NCI-H2081 treated with DMSO at 0.1 percent for 48 hours (cell line): ENCODE measurements at places on chromosomes 5 and 9.

DNA sequence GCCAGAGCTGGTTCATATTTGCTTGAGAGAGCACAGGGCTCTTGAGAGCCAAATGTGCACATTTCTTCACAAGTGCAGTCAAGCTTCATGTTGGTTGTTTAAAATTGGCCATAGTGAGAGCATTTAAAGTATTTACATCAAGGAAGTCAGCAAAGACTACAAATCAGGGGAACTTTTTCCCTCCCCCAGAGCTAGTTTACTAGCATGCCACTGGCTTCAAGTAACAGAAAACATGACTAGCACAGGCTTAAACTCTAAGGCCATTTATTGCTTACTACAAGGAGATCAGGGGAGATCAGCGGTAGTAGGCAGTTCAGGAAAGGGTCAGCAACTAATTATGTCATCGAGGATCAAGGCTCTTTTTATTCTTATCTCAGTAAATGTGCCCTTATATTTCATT lies 11.0 kb upstream of the CCDC171 start:
- no peak for DNase-seq

GRCh38 chr5:15463231-15463980 lies 36.6 kb upstream of the FBXL7 start:
- DNase-seq, result no peak

- DNase-seq, result no peak
Measured at GRCh38 chr9:91783411-91783810, 166.6 kb downstream of the ROR2 start.

DNA sequence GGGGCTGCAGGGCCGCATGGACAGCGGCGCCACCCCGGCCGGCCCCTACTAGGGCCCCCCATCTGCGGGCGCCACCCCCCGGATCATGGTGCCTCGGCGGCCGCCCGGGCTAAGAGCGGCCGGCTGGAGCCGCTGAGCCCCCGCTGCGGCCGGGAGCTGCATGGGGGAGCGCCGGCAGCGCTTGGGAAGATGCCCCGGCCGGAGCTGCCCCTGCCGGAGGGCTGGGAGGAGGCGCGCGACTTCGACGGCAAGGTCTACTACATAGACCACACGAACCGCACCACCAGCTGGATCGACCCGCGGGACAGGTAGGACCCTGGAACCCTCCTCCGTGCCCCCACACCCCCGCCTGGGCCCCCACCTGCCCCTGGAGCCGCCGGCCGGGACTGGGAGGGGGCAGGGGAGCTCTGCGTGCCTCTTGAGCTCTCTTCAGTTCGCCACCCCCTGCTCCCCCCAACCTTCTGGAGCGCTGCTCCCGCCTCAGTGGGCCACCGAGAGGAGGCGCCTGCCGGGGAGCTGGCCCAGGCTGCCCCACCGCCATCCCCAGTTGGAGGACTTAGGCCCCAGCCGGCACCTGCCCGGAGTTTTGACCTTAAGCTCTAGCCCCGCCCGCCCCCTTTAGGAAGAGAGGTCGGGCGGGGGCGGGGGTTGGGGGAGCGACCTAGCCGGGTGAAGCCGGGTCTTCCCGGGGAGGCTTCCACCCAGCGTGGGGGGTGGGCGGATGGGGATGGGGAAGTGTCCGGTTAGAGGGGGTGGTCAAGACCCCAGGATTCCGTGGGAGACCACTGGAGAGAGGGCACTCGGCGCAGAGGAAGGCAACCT lies 730 bp downstream of the WWC1 start:
- no peak for DNase-seq

DNA sequence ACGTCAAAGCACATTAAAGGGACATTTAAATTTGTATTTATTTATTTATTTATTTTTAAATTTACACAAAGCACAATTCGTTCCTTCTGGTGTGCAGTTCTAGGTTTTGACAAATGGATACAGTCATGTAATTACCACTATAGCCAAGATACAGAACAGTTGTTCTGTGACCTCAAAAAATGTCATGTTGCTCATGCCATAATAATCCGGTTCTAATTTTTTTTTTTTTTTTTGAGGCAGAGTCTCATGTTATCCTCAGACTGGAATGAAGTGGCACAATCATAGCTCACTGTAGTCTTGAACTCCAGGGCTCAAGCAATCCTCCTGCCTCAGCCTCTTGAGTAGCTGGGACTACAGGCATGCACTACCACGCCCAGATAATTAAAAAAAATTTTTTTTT lies 7.8 kb downstream of the IGFBPL1 start:
- no peak for DNase-seq

DNA sequence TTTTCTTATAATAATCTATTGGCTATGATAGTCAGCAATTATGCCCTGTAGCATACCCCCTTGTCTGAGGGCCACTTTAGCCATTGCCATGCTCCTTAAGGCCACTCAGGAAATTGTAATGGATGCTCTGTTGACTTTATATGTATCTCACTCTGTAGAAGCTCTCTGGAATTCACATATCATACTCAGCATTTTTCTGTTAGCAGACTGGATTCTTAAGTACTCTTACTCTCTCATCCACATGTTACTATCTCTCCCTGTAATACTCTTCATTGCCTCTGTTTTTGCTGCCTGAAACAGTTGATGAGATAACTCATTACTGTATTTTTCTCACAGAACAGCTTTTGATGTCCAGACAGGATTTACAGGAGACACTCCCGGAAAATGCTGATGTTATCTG lies 24.2 kb downstream of the TMEM232 start:
- no peak for DNase-seq

DNA sequence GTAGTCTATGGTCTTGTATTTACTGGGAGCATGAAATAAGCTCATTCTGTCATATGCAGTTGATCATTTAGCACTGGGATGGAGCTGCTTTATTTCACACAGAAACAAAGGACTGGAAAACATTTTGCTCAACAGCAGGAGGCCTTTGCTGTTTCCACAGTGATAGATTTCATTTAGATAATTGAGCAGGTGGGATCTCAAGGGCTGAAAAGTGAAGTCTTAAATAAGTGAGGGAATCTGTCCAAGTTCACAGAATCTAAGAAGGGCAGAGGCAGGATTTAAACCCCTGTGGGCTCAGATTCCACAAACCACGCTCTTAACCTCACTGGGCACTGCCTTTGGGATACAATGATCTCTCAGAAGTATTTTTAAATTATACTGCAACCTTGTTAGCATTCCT lies 47.8 kb downstream of the PRLR start:
- no peak for DNase-seq

DNA sequence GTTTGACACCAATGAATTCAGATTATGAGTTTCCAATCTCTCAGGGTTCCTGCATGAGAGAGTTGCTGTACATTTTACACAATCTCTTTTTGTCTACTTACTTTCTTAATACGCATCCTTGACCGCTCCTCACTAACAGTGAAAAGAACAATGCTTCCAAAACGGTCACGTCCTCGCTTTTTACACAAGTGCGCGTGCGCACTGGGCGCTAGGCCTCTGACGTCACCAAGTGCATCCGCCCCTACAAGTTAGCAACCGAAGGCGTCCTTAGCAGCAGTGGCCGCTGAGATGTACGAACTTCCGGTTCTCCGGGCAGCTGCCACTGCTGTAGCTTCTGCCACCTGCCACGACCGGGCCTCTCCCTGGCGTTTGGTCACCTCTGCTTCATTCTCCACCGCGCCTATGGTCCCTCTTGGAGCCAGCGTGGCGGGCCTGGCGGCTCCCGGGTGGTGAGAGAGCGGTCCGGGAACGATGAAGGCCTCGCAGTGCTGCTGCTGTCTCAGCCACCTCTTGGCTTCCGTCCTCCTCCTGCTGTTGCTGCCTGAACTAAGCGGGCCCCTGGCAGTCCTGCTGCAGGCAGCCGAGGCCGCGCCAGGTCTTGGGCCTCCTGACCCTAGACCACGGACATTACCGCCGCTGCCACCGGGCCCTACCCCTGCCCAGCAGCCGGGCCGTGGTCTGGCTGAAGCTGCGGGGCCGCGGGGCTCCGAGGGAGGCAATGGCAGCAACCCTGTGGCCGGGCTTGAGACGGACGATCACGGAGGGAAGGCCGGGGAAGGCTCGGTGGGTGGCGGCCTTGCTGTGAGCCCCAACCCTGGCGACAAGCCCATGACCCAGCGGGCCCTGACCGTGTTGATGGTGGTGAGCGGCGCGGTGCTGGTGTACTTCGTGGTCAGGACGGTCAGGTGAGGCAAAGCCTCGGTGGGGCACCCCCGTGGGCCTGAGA lies at the start of gene FAM174A:
FAM174A (plus strand) TSS at position 315 of the 946 bp plus-strand sequence; CDS start at position 472, 157 bp downstream.
- DNase-seq, result peak; percentile 66

DNA sequence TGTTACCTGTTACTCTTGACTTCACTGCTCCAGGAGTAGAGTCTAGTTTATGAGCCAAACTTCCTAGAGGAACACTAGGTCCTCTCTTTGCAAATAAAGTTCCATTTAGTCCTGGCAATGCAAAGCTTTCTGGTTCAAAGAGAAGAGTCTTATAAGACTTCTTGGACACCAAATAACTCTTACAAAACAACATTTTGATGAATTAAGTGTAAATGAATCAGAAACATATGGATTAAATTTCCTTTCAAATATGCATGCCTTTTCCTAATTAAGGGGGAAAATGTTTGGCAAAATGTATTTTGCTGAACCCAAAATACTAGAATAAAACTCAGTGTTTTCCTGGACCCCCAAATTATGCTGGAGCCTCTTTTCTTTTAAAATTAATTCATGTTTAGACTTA lies 388.0 kb downstream of the FGF10 start:
- no peak for DNase-seq

- no peak for DNase-seq
Measured at GRCh38 chr9:89806371-89807100, 201.7 kb downstream of the GADD45G start.

DNA sequence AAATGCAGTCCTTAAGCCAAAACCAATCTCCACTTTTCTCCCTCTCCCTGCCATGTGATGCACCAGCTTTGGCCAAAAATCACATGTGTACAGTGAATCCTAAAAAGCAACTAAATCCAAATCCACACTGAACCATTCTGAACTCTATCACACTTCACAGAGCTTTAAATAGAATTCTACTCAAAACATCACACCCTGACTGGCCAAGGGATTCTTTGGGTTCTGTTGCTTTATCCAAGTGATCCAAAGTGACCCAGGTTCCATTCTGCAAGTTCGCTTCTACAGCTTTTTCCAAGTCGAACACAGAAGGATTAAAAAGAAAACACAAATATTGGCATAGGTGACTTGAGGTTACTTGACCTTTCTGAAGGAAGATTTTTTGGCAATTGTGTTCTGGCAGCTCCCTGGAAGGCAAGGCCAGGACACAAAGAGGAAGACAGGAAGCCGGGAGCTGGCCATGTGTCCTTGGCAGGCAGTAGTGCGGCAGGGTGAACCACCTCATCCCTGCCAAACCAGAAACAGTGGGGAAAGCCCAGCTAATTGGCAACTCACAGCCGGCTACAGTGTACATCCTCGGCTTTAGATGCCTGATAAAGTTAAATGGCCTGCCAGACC lies 115.0 kb downstream of the NFIB start:
- no peak for DNase-seq

GRCh38 chr5:132070460-132071337 lies 2.9 kb upstream of the CSF2 start:
- no peak for DNase-seq

- DNase-seq, result no peak
Measured at GRCh38 chr5:1672396-1672795, 127.2 kb downstream of the MRPL36 start.

- DNase-seq, result no peak
Measured at GRCh38 chr9:93390953-93391515, 60.5 kb upstream of the FAM120A start.

DNA sequence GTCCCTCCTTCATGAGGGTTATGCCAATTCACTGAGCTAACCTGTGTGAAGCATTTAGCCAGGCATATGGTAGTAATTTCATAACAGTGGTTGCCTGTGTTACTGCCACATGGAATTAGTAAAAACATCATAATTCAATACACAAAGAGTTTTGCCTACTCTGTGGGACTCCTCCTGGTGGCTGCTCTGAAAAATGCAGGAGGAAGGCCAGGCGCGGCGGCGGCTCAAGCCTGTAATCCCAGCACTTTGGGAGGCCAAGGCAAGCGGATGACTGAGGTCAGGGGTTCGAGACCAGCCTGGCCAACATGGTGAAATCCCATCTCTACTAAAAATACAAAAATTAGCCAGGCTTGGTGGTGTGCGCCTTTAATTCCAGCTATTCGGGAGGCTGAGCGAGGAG lies 547.3 kb downstream of the CDK5RAP2 start:
- no peak for DNase-seq

DNA sequence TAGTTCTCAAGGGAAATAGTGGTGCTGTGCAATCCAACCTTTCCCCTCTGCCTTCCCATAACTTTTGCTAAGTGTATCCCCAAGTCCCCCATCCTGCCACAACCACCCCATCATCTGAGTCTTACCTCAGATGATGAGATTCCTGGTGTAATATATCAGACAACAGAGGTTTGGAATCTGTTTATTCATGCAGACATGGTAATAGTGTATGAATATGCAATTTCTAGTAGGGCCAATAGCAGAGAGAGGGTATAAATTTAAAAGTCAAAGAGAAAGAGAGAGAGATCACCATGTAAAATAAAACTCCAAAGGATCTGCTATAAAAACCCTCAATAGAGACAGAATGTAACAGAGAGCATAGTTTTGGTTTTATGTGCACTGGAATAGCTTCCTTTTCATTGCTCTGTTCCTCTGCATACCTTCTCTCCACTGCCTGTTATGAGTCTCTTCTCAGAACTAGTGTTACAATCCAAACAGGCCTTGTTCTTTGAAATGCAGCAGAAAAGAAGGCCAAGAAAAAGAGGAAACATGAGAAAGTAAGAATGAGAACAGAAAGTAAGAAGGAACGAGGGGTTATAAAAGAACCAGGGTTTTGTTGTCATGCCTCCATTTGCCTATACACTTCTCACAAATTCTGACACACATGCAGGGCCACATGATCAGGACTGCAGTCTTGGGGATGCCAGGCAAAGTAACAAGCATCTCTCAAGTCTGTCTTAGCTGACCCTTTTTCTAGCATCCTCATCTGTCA lies 278.0 kb downstream of the CETN3 start:
- no peak for DNase-seq

- no peak for DNase-seq
Measured at GRCh38 chr9:92669527-92669889, 423 bp downstream of the IPPK start.

GRCh38 chr9:21681641-21682040 lies 120.8 kb upstream of the MTAP start:
- no peak for DNase-seq

- no peak for DNase-seq
Measured at GRCh38 chr9:69204849-69205248, 30.8 kb downstream of the TJP2 start.

GRCh38 chr5:56964173-56964572 lies 12.2 kb upstream of the MIER3 start:
- DNase-seq, result no peak

GRCh38 chr5:53110156-53110555 lies 599 bp upstream of the MOCS2 start:
- no peak for DNase-seq

GRCh38 chr5:150303070-150303615 lies 438 bp upstream of the ARSI start:
- DNase-seq, result no peak

GRCh38 chr9:1462626-1463308 lies 412.6 kb downstream of the DMRT2 start:
- DNase-seq, result no peak
